ENCODE measurements at places on chromosomes 6 and 20.
A peak's percentile ranks its signal among the peaks of the same experiment; 100 is the strongest.

GRCh38 chr6:150494241-150494640 lies 105.4 kb upstream of the PLEKHG1 start:
- DNase-seq = peak; percentile 76

DNA sequence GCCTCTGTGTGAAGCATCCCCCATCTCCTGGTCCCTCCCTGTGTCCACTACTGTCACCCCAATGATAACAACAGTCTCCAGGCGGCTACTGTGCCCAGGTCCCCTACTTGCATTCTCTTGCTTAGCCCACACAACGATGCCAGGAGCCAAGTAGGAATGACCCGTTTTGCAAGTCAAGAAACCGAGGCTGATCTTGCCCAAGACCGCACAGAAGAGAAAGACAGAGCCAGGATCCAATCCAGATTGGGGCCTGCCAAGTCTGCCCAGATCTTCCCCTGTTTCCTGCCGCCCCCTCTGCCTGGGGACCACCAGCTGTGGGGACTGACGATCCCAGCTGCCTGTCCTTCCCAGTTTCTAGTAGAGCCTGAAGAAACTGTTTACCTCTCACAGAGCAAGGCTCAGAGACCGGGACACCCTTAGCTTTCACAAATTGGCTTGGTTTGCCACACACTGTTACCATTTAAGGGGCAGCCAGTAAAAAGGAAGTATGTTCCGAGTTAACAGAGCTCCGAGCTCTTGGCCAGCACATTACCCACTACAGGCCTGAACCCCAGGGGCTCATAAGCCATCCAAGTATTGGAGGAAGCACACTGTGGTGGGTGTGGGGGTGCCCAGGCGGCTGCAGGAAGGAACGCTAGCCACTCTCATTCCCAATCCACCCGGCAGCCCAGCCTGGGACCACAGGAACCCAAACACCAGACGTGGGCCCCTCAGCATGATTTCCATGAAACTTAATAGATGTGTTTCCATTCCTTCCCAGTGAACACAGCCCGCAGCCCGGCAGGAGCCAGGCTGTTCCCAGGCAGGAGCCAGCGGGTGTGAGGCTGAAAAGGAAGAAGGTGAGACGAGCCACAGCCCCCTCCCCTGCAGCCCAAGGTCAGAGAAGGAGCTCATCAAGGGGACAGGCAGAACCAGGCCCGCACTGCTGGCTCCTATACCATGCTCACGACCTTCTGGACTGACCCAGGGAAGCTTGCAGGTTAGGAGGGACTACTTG lies 7.9 kb downstream of the KIAA1755 start:
- DNase-seq = peak; percentile 84

DNA sequence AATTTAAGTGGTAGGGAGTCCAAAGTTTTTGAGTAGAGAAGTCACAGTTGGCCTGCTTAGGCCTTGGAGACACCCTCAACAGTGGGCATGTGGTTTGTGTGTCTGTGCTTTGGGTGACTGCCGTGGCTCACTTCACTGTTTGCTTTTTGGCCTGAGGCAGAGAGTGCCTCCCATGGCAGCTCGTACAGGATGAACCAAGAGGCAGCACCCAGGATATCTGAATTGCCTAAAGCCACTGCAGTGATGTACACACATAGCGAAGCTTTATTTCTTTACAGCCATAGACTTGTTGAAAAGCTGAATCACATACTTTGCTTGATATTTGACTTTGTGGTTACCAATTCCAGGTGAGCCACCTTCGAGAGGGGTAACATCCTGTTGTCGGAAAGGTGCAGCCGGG lies 21.6 kb downstream of the RREB1 start:
- DNase-seq = no peak

GRCh38 chr20:23632711-23633573 lies 4.8 kb downstream of the CST3 start:
- no peak for DNase-seq

DNA sequence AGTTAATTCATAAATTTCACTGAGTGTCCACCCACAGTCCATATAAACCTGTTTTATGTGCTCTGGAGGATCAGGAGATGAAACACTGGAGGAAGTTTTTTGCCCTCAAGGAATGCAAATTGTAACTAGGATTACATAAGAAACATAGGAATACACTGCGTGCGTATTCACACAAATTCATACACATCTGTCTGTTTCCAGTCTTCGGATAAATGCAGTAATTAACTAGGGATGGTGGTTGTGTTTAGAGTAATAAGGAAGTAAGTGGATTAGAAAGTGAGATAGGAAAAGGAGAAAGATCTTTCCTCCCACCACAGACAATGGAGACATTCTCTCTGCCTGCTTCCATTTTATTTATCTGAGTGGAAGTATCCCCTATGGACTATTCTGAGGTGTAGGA lies 35.7 kb upstream of the POPDC3 start:
- no peak for DNase-seq

DNA sequence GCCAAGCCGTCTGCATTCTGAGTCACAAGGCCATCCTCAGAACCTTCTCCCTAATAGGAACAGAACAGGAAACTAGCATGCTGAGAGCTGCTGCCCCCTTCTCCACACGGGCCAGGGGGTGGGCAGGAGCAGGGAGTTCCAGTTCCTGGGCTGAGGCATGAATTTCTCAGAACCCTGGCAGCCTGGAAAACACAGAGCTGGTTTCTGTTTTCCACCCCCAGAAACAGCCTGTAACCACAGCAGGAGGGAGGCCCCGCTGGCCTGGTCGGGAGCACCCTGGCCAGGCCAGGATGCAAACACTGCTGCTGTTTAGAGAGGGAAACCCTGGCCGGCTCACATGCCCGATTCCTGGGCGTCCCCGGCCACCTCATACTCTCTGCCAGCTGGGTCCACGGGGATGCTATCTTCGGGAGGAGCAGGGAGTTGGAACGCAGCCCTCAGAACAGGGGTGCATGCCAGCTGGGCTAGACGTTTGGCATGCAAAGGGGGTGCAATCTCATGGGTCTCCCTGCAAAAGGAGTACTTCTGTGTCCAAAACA lies 130.1 kb downstream of the NFATC2 start:
- DNase-seq = peak; percentile 87

DNA sequence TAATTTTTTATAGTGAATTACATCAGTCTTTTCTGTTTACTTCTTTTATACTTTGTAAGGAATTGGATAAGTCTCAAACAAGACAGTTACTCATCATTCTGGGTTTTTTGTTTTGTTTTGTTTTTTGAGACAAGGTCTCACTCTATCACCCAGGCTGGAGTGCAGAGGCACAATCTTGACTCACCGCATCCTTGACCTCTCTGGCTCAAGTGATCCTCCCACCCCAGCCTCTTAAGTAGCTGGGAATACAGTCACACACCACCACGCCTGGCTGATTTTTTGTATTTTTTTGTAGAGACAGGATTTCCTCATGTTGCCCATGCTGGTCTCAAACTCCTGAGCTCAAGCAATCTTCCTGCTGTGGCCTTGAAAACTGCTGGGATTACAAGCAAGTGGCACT lies 524.3 kb downstream of the EYS start:
- no peak for DNase-seq

DNA sequence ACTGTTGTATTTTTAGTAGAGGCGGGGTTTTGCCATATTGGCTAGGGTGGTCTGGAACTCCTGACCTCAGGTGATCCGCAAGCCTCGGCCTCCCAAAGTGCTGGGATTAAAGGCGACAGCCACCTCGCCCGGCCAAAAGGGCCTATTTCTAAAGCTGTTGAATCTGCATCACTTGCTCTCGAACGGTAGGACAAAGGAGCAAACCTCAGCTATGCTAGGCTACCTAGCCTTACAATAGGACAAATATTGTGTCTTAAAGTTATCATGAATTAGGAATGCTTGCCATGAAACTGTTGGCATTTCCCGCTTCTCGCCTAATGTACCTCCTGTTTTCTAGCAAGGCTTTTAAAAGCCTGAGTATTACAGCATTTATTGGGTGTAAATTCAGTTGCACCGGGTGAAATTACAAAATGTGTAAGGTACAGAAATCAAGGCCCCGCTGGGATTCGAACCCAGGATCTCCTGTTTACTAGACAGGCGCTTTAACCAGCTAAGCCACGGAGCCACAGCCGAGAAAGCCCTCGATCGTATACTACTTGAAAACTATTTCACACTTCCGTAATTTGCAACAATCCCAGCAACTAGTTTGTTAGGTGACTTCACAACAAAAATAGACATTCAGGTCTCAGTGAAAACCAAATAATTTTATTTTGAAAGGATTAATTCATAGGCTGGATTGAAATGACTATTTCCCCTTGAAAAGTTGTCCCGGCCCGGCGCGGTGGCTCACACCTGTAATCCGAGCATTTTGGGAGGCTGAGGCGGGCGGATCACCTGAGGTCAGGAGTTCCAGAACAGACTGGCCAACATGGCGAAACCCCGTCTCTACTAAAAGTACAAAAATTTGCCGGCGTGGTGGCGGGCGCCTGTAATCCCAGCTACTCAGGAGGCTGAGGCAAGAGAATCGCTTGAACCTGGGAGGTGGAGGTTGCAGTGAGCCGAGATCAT lies 211.6 kb upstream of the ZNF184 start:
- DNase-seq = no peak

DNA sequence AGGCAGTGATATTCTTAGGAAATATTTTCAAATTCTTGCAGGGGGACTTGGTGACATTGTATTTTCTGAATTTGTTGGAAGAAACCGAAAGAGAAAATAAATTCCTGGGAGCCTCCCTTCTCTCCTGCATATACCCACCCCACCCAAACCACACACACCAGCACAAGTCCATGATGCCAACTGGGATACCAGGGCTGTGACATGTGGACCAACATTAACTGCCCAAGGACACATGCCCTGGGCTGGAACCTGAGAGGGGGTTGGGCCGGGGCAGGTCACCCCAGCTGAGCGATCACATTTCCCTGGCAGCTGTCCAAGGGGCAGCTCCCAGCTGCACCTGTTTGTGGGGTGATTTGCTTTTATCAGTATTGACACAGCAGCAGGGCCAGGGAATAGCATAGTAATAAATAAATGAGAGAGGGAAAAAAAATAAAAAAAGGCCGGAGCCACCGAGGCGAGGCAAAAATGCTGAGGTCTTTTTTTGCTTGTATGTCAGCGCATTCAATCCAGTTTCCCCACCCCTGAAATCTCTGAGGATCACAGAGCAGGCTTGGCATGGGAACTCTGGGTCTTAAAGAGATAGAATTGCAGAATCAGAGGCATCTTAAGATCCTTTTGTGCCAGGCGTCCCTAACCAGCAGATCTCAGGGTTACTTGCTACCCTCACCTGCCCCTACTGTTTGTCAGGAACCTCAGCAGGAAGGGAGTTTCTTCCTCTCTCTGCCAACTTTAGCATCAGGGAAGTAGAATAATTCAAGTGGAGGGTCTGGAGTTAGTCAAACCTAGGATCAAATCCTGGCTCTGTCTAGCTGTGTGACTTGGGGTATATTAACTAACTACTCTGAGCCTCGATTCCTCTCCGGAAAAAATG lies 66.5 kb upstream of the PIM1 start:
- DNase-seq = peak; percentile 60

- DNase-seq = no peak
These were observed 291.2 kb downstream of the ESR1 start for GRCh38 chr6:152098683-152099082.

DNA sequence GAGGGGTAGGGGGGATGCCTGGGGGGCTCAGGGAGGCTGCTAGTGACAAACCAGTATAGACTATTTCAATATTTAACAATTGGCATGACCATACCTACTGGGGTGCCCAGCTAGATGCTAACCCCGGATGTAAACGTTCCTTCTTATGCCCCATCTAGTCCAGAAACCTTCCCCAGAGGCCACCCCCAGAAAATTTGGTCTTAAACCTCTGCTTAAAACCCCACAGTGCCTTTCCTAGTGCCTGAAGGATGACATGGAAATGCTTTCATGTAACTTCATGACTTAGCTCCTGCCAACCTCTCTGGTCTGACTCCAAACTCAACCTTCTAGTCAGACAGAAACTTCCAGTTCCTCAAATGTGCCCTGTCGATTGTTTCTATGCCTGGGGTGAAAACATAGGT lies 52.0 kb downstream of the JPH2 start:
- DNase-seq = no peak

GRCh38 chr20:4853004-4853403 lies 131.3 kb downstream of the PRND start:
- DNase-seq = no peak

DNA sequence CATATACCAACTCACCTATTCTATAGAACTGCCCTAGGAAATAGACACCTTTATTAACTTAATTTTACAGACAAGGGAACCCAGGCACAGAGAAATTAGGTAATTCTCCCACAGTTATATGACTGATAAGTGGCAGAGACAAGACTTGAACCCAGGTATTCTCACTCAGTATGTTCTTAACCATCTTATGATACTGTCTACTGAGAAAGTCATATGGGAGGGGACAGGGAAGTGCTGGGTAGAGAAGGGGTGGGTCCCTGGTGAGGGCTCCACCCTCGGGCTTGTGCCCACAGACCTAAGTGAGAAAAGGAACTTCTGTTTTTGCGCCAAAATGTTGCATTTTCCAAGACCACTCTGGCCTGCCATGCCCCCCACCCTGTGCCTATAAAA lies 123.5 kb downstream of the RNF144B start:
- DNase-seq = no peak

GRCh38 chr20:57282670-57283361 lies 16.4 kb upstream of the BMP7 start:
- DNase-seq = peak; percentile 55

DNA sequence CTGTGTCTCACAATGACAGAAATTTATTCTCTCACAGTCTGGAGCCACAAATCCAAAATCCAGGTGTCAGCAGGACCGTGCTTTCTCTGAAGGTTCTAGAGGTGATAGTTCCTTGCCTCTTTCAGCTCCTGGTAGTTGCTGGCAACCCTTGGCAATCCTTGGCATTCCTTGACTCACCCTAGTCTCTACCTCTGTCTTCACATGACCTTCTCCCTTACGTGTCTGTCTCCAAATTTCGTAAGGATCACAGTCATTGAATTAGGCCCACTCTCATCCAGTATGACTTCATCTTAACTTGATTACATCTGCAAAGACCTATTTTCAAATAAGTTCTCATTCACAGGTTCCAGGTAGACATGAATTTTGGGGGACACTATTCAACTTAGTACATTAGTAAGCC lies 143.1 kb downstream of the CEP57L1 start:
- DNase-seq = no peak

- no peak for DNase-seq
These were observed 13.5 kb downstream of the EIF2S2 start for GRCh38 chr20:34098570-34098969.

DNA sequence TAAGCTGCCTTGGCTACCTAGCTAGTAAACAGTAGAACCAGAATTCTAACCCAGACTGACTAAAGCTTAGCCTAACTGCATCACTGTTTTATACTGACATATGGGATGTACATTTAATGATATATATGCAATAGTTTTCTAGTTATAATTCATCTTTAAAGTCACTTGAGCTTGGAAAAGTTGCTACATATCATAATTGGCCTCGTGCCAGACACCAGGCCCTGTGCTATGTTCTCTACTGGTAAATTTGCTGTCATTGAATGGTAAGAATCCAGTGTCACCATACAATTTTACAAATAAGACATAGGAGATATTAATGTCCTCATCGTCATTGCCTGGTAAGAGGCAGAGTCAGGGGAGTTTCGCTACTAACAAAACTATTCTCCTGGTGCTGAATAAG lies 396.8 kb downstream of the CDKAL1 start:
- DNase-seq = no peak

GRCh38 chr6:88567696-88568095 lies 395.7 kb downstream of the RNGTT start:
- DNase-seq = no peak

GRCh38 chr6:81063891-81064290 lies 688.6 kb downstream of the TENT5A start:
- no peak for DNase-seq

Measured in left hindlimb (tissue), 1 donor.